K562 (cell line): ENCODE measurements at places on chromosomes 11 and 22.

- H3K36me3 ChIP-seq: no peaks in the 10 kb centered on the region
- no peak overlapping the region for H3K27ac ChIP-seq
- H3K4me1 ChIP-seq: peaks cover 3% of the 10 kb centered on the region; the same call in 1 of the 3 replicates
- no peaks in the 10 kb centered on the region; the same call in 2 of the 3 replicates for H3K27me3 ChIP-seq
- no peak overlapping the region for H3K4me3 ChIP-seq
Measured at GRCh38 chr11:9008011-9008550, 4.3 kb upstream of the NRIP3 start.

GRCh38 chr22:42131562-42131961 is 952 bp upstream of the CYP2D6 start:
- no peaks in the 10 kb centered on the region for H3K4me1 ChIP-seq
- no peaks in the 10 kb centered on the region for H3K36me3 ChIP-seq
- H3K4me3 ChIP-seq: no peak overlapping the region
- no peak overlapping the region for H3K27ac ChIP-seq
- H3K27me3 ChIP-seq: no peaks in the 10 kb centered on the region

GRCh38 chr11:90476442-90477007 is 253.7 kb upstream of the CHORDC1 start:
- no peaks in the 10 kb centered on the region for H3K36me3 ChIP-seq
- DNase-seq: no peak
- no peak overlapping the region for H3K4me3 ChIP-seq
- H3K27me3 ChIP-seq: no peaks in the 10 kb centered on the region

DNA sequence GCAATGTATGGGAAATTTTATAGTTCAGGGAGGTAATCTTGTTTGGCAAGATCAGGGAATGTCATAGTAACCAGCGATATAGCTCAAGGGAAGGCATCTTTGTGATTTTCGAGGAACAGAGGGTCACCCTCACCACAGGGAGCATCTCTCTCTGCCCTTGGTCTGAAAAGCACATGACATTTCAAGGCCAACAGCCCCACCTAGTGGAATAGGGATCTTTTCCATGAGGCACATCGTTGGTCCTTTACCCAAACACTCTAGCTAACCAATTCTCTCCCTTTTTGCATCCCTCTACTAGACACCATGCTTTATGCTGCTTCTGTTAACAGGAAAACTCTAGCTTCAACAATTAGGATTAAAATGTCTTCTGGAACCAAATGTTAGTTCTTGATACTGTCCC is 179.0 kb downstream of the GRM5 start:
- H3K4me1 ChIP-seq: no peaks in the 10 kb centered on the region
- H3K4me3 ChIP-seq: no peak overlapping the region
- H3K27me3 ChIP-seq: no peaks in the 10 kb centered on the region
- H3K36me3 ChIP-seq: no peaks in the 10 kb centered on the region
- no peak overlapping the region for H3K27ac ChIP-seq
- peak; percentile 6 for DNase-seq
